Muscle of back (tissue), 13 donors: ENCODE measurements at places on chromosomes 7 and 10.

DNA sequence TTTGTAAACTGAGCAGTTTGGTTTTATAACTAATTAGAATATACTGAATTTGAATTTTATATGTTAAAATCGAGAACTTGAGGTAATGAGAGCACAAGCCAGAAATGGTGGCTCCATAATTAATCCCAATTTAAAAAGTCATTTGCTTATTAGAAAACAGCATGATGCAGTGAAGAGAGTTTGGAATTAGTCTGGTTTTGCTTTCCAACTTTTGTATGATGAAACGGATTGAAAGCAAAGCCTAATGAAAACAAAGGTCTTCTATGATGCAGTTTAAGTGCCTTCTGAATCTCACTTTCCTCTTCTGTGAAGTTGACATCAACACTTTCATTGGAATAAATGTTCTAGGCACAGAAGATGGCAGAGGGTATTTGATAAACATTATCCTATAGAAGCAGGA is 89.4 kb downstream of the SORCS1 start:
- no peak for DNase-seq

- no peak for DNase-seq
Measured at GRCh38 chr10:99530108-99531025, 2.4 kb upstream of the NKX2-3 start.

GRCh38 chr10:665579-666091 is 23.8 kb downstream of the DIP2C start:
- DNase-seq: no peak

GRCh38 chr10:69731184-69731583 is 70.5 kb upstream of the COL13A1 start:
- DNase-seq: no peak

DNA sequence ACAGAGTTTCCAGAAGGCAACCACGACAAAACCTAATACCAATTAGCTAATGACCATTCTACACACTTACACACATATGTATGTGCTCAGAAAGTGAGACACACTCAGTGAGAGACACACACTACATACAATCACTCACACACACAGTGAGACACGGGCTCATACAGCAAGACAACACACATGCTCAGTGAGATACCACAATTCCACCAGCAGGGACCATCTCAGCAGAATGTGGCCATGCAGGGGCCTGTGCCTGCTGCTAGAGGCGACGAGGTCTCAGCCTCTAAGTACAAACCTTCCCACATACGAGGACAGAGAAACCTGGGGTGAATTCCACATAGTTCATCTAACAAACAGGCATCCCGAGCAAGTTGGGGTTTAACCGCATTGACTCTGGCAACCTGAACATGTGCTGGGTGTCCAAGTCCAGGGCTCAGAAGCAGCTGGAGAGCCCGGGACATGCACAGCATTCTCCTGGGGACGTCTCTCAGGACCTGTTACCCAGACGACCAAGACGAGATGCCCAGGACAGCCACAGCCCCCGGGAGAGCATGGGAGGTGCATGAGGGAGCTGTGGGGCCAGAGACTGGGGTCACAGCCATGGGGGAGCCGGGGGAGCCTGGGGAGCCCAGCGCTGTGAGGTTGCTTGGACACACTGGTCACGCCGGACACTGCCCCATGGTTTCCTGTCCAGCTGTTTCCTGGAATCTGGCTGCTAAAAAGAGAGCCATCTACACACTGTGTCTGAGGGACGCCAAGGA is 523.6 kb downstream of the PTPRN2 start:
- no peak for DNase-seq

GRCh38 chr10:86017841-86018734 is 348.5 kb downstream of the GRID1 start:
- no peak for DNase-seq
